ENCODE measurements at places on chromosomes 16 and 17. TPM values are rescaled to one million over a fixed set of nuclear protein-coding genes. Genes with fewer than 3 reads are reported as not detected.

The PRR35 gene
- not detected for total RNA-seq

The CCL5 gene
- total RNA-seq, result 0.82 TPM

The KIF19 gene
- total RNA-seq, result 8.5 TPM

The ODAD4 gene
- 0.51 TPM for total RNA-seq

The TMEM100 gene
- total RNA-seq, result 67.6 TPM

The ACSM3 gene
- total RNA-seq, result 4.4 TPM

The PDE6G gene
- total RNA-seq, result not detected

The MT1X gene
- total RNA-seq, result 1,502 TPM

The C17orf75 gene
- 7.8 TPM for total RNA-seq

The KRTAP17-1 gene
- not detected for total RNA-seq

The ABCA8 gene
- 137 TPM for total RNA-seq

All from subcutaneous adipose tissue (tissue), 4 donors.